Hematopoietic multipotent progenitor cell (in vitro differentiated cells): ENCODE measurements at places on chromosomes 6 and 20.

- DNase-seq: no peak
These were observed 651.0 kb downstream of the CD109 start for GRCh38 chr6:74346936-74347535.

DNA sequence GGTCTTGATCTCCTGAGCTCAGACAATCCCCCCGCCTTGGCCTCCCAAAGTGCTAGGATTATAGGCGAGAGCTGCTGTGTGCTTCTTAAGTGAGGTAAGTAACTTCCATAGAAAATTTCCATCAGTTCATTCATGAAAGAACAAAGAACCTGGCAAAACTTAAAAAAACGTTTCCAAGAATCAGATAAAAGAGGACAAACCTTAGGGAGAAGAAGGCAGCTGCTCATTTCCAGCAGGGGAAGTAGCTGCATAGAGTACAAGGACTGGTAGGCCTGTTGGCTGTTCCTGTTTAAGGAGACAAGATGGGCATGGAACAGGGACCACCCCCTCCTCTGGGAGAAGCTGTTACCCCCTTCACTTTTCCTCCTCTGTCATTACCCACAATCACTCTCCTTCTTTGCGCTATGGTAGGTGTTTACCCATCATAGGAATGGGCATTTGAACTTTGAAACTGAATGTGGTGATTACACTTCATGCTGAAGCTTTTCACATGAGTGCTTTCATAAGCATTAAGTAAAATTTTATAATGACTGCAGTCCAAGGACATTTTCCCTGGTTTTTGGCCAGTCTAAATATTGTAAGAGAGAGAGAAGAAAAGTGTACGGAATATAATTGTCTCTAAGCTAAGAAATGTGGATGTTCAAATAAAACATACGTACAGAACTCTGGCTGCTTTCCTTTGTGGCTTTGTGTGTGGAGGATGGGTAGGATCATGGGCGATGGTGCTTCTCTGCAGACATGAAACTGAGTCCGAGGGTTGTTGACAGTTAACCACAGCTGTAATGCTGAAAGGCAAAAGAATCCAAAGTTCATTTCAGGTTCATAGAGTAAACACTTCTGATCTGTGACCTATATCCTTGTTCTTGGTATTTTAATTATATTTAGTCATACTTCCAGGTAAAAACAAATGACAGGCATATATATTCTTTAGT is 56.4 kb downstream of the CCN2 start:
- DNase-seq: no peak

GRCh38 chr6:35048631-35049083 is 92.5 kb downstream of the TCP11 start:
- peak; percentile 65 for DNase-seq

DNA sequence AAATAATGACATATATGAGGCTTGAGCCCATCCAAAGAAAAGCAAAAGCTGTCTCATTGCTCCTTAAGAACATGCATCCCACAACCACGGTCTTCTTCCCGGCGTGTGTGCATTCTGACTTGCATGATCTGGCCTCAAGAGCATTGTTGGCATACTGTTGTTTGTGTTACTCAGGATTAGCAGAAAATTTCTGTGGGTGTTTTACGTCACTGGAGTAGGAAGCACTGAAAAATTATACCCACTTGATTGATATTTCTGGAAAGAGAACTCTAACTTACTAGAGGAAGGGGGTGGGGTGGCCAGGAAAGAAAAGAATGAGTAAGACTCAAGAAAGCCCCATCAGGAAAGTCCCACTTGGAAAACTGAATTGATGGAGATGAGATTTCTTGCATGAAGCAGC is 326.2 kb upstream of the PRDM1 start:
- DNase-seq: no peak

- DNase-seq: no peak
These were observed 25.3 kb downstream of the SLC35A1 start for GRCh38 chr6:87498048-87498447.

DNA sequence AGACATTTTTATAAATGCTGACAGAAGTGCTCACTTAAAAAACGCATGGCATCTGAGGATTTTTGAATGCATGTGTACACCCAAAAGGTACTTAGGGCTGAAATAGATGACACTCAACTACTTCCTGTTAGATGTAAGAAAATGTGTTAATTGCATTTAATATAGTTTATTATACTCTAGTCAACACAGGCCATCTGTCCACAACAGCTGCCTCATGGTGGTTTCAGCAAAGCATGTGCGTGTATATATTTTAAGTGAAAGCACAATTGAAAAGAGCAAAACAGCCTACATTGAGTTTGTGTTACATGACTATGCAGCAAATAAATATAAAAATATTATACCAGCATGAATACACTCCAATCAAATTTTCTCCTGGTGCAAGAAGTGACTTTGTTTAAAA is 1233.0 kb upstream of the EYS start:
- DNase-seq: no peak

DNA sequence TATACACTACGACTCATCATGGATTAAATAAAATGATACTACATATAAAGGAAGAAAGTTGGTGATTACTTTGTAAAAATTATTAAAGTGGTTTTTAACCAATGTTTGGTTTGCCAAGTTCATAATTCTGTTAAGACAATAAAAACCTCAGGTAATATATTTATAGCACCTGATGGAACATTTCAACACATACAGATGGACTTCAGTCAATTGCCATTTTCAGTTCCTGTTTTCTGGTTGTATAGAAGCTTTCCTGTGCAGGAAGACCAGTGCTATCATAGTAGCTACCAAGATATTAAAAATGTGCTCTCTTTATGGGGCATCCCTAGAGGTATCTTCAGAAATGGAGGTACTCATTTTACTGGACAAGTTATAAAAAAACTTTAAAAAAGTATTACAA is 1686.4 kb downstream of the GRIK2 start:
- DNase-seq: no peak

GRCh38 chr6:144115219-144115618 is 19.8 kb upstream of the SF3B5 start:
- DNase-seq: no peak

DNA sequence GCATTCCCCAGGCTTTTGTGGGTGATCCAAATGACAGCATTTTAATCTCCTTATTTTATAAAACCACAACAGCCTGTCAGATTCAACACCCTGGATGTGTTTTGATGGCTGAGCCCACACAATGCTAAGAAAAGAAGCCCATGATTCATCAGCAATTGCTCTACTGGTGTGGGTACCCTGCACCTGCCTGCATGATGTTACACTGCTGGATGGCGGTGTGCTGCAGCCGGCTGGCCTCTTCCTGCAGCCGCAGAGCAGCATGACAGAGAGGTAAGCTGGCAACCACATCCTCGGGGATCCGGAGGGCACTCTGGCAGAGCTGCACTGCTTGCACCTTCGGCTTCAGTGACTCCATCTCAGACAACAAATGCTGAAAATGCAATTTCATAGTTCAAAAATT is 327.5 kb downstream of the SYNE1 start:
- peak; percentile 51 for DNase-seq

DNA sequence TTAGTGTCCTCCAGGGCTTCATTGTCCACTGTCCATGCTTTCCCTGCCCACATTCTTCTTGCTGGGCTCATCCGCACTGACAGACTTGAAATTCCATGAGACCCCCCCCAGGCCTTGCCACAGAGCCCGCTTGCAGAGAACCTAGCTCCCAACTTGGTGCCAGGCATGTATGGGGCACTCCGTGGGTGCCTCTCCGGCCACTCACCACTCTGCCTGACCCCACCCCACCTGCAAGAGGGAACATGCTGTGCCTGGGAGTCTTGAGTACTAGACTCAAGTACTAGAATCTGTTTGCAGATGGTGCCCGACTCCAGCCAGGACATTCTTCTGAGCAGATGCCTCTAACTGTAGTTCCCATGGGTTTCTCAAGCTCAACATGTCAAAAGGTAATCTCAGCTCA is 47.9 kb downstream of the TRERF1 start:
- no peak for DNase-seq

- no peak for DNase-seq
These were observed 15.7 kb upstream of the AHCY start for GRCh38 chr20:34318609-34319443.

- no peak for DNase-seq
These were observed 649.1 kb downstream of the EPM2A start for GRCh38 chr6:145086197-145086596.

DNA sequence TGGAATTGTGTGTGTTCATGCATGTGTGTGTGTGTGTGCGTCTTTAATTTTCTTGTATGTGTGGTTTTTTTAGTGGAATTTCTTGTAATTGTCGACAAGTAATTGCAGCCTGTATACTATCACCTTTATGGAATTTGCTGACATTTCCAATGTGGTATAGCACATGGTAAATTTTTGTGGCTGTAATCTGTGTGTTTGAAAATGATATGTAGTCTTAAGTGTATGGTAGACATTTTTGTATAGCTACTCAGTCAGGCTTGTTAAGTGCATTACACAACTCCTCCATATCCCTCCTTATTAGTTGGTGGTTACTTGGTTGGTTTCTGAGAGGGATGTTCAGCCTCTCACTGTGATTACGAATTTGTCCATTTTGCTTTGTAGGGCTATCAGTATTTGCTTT is 384.5 kb upstream of the HSF2 start:
- DNase-seq: no peak

- no peak for DNase-seq
These were observed 3.9 kb upstream of the CNPY3 start for GRCh38 chr6:42925248-42925857.

DNA sequence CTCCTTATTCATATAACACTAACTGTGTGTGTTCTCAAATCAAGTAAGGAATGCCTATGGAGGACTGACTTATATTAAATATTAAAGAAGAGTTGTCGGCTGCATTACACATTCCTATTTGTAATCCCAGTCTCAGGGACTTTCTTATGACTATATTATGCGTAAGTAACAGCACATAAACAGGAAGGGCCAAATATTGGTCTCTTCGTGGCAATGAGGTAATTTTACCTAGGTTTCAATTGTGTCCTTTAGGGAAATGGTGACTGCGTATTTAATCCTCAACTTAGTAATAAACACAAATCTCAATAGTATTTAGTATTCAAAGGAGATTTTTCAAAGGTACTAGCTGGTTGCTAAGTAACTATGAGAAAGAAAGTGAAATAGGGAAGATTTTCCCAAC is 22.8 kb upstream of the EPM2A start:
- no peak for DNase-seq

DNA sequence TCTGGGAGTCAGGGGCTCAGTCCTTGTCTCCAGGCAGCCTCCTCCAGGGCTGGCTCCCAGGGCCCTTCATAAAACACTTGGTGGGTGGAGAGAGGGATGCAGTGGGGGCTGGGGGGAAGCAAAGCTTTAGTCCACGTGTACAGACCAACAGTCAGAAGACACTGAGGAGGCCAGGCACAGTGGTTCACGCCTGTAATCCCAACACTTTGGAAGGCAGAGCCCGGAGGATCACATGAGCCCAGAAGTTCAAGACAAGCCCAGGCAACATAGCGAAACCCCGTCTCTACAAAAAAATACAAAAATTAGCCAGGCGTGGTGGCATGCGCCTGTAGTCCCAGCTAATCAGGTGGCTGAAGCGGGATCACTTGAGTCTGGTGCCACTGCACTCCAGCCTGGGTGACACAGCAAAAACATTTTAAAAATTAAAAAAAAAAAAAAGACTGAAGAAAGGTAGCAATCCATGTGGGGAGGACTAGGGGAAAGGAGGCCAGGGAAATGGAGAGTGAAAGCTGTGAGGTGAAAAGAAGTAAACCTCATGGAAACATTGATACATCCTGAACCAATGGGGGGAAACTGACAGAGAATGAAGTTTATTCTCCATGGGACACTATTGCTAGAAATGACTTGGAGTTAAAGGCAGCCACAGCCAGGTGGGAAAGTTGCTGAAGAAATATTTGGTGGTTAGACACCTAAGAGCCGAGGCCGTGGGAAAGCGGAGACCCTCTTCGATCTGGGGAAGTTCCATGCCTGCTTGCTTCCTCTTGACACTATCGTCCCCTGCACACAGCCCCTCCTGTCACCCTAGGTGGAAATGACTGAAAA is 35.4 kb downstream of the PIM1 start:
- no peak for DNase-seq

GRCh38 chr6:157558487-157559200 is 177.7 kb downstream of the ZDHHC14 start:
- DNase-seq: no peak

GRCh38 chr6:44804546-44805159 is 417.1 kb downstream of the CDC5L start:
- no peak for DNase-seq

DNA sequence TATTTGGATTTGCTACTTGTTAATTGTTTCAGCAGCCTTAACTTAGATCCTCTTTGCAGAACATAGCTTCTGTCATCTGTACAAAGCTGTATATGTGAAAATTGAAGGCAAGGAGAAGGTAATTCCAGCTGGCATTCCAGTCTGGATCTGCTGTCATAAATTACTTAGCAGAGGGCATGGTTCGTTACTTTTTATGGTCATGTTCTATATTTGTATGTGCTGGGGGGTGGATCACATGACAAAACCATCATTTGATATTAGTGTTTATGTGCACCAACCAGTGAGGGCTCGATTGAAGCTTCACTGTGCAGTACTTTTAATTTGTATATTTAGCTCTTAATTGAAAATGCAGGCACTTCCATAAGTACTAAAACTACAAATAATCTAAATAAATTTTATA is 80.2 kb downstream of the CAP2 start:
- DNase-seq: no peak

GRCh38 chr6:139020689-139021088 is 7.9 kb upstream of the ABRACL start:
- no peak for DNase-seq

DNA sequence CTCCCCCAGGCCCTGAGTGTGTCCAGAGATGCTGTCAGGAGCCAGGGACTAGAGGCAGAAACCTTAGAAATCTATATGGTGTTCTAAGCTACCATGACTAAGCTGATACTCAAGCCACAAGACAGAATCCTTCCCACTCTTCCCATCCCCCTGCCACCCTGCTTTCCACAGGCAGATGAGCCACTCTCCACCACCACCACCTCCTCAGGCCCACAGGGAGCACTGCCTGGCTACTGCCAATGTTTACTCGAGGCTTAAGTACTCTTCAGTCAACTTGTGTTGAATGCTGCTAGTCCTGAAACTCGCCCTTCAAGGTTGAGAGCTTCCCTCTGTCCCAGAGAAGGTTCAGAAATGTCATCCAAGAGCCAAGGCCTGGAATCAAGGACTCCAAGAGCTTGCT is 56.2 kb downstream of the CENPW start:
- DNase-seq: no peak

- no peak for DNase-seq
These were observed 130.9 kb downstream of the FOXA2 start for GRCh38 chr20:22453244-22454080.

GRCh38 chr6:98033617-98034016 is 750.6 kb upstream of the MMS22L start:
- no peak for DNase-seq

GRCh38 chr6:39206250-39206721 is 23.0 kb downstream of the KCNK5 start:
- DNase-seq: no peak

- DNase-seq: no peak
These were observed 192.0 kb downstream of the CD109 start for GRCh38 chr6:73888050-73888449.

- no peak for DNase-seq
These were observed at the start of gene LTB for GRCh38 chr6:31582230-31582643. LTB (minus strand) TSS chr6:31582424; CDS start chr6:31582417, 7 bp downstream.

DNA sequence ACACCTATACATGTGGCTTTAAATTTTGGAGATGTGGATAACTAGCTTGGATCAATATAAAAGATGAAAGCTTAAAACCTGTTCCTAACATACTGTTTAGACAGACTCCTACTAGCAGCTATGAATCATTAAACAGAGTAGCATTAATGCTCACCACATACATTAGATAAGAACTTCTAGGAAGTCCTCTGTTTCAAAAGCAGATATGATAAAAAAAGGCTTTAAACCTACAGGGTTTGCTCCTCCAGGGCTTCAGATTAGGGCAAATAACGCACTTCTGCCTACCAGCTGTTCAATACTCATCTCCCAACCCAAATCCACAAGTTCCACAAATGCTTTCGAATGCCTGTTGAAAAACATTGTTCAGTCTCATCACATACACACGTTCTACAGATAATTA is 1.5 kb downstream of the REPS1 start:
- DNase-seq: no peak
